Activated CD4-positive, alpha-beta T cell treated with anti-CD3 and anti-CD28 coated beads, Interleukin-2, amount 50 U/mL, for 24 hours (primary cell): ENCODE measurements at places on chromosomes 1 and 21.
A peak's percentile ranks its signal among the peaks of the same experiment; 100 is the strongest.

GRCh38 chr1:43853161-43853921, 80.3 kb upstream of the ARTN start:
- no peak for DNase-seq

DNA sequence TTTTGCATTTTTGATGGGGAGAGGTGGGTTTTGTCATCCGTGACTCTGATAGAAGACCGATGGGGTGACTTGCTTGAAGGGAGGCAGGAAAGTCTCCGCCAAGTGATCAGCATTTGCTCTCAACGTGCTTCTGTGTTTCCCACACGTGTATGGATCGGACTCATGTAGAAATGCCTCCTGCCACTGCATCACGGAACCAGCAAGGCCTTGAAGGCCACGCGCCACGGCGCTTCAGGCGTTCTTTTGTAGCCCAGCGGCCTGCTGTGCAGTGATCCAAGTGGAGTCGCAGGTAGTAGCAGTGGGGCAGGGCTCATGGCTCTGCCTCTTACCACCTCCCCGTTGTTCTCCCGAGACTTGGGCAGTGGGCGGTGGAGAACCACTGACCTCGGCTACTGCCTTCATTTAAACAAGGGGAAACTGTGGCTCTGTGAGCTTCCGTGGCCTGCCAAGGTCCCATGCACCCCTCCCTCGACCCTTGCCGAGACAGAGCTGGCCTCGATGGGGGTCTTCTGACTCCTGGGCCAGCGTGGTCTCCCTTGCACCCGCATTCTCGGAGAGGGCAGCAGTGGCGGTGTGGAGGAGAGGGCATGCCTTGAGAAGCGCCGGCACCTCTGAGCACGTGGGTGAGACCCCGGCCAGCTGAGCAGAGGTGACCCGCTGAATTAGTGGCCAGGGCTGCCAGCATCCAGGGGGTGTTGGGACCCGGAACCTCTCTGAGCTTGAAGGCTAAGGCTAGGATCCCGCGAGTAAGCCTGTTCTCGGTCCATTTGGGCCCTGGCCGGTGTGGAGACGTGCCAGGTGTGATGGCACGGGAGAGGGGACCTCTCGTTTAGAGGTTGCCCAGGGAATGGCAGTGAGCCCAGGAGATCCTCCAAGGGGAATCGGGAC, 46.1 kb upstream of the ABCG1 start:
- DNase-seq = no peak

- no peak for DNase-seq
Measured at GRCh38 chr1:119266386-119266785, 102.2 kb upstream of the HAO2 start.

- DNase-seq = peak; percentile 80
Measured at GRCh38 chr1:32273391-32274208, 18.3 kb upstream of the HDAC1 start.

GRCh38 chr1:22704440-22705067, 6.1 kb upstream of the EPHB2 start:
- DNase-seq = peak; percentile 44
